MCF 10A (cell line): ENCODE measurements at places on chromosomes 12 and 14.
A peak's percentile ranks its signal among the peaks of the same experiment; 100 is the strongest.

GRCh38 chr14:106069804-106070625 is 543.6 kb downstream of the TMEM121 start:
- no peak for DNase-seq

DNA sequence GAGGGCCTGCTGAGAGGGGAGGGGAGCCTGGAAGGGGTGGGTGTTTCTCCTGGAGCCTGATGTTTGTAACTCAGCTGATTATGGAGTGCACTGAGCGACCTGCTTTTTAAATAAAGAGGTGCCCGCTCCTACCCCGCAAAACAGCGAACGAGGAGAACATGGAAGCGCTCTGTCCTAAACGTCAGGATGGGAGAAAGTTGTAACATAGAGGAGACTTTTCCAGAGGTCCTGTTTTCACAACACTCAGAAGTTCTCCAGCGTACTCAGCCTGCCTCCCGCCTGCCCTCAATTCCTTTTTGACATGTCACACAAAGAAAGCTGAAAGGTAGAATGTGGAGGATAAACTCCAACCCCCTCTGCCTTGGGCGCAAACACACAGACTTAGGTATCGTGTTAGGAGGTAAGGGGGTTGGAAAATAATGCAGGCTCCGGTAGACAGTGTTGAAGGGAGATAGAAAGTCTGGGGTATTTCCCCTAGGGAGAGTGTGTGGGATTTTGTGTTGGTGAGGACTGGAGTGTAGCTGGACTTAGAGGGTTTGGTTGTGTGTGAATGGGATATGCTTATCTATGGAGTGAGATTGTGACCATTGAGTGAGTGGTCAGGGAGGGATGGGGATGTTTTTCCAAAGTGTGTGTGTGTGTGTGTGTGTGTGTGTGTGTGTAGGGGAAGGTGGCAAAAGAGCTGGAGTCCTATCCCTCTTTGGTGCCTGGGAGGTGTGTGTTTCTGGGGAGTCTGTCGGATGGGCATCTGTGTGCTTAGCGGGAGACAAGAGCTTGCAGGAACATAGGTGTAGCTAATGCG is 2.1 kb downstream of the NTF3 start:
- no peak for DNase-seq

DNA sequence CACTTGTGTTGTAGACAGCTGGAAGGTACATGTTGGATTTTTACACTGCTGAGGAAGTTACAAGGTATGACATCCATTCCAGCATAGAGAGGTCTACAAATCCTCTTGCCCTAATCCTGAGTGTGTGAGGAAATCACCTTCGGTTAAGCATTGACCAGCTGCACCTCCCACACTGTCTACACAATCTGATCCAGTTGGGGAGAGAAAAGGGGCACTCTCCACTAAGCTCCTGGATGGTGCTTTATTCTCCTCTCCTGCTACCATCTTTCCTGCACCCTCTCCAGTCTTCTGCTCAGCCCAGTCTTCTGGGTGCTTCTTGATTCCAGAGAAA is at the start of gene OR6J1:
Gene OR6J1 (minus strand): TSS at position 48 of the 331 bp plus-strand sequence. CDS start 9,541 bp downstream, outside the sequence.
- DNase-seq, result no peak

GRCh38 chr14:30928462-30928861 is 54.1 kb downstream of the COCH start:
- no peak for DNase-seq

- no peak for DNase-seq
Observed at GRCh38 chr14:106276326-106277267, 750.2 kb downstream of the TMEM121 start.

GRCh38 chr14:24262821-24263733 is at the start of gene TGM1:
Gene TGM1 (minus strand): TSS chr14:24263177. CDS start chr14:24262352, 825 bp downstream.
- no peak for DNase-seq

GRCh38 chr14:21822109-21822508 is 148.5 kb upstream of the OR4E1 start:
- DNase-seq, result no peak

- DNase-seq, result no peak
Observed at GRCh38 chr12:54206791-54207190, 18.0 kb upstream of the SMUG1 start.

- no peak for DNase-seq
Observed at GRCh38 chr14:77908847-77909246, 108.9 kb downstream of the ADCK1 start.

- no peak for DNase-seq
Observed at GRCh38 chr12:19908830-19909229, 459.5 kb upstream of the PDE3A start.

- DNase-seq, result peak; percentile 58
Observed at GRCh38 chr14:29926701-29927375, 809 bp downstream of the PRKD1 start.

DNA sequence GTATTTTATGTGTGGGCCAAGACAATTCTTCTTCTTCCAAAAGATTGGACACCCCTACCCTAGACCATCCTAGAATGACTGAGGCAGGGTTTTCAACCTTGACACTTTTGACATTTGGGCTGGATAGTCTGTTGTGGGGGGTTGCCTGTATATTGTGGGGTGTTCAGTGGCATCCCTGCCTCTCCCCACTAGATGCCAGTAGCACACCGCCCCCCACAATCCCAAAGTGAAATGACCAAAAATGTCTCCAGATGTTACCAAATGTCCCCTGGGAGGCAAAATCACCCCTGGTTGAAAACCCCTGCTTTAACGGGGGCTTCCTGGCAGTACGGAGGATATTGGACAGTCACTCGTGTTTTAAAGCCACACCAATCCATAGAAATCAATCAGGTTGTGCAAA is 219.6 kb downstream of the PHETA1 start:
- DNase-seq, result no peak

GRCh38 chr14:75960231-75960630 is 21.6 kb downstream of the TGFB3 start:
- no peak for DNase-seq

- DNase-seq, result no peak
Observed at GRCh38 chr14:34181338-34181737, 230.5 kb upstream of the EGLN3 start.

GRCh38 chr12:132593938-132594358 is 16.4 kb downstream of the LRCOL1 start:
- peak; percentile 96 for DNase-seq

DNA sequence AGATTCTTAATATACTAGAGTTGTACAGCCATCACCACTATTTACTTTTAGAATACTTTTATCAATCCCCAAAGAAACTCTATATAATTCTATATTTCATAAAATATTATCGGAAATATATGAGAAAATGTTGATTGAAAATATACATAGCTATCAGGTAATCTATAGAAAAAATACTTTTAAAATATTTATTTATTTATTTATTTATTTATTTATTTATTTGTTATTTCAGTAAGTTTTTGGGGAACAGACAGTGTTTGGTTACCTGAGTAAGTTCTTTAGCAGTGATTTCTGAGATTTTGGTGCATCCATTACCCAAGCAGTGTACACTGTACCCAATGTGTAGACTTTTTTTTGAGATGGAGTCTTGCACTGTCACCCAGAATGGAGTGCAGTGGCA is 206.6 kb upstream of the DAAM1 start:
- no peak for DNase-seq

GRCh38 chr14:79597566-79597965 is 613.7 kb downstream of the DIO2 start:
- DNase-seq, result no peak

DNA sequence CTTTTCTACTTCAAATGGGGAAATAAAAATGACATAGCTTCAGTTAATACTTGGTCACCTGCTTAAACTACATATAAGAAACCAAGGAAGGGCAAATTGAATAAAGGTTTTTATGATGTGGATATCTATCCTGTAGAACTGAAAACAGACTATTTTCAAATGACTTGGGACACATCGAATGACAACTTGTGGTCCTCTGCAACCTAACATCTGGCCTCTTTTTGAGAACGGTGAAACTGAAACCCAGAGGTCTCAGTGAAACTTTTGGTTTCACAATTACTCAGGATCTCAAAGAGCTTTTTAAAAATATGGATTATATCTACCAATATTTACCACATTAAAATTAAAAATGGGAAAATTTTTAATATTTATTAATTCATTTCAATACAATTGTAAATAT is 65.2 kb downstream of the PPP2R5E start:
- no peak for DNase-seq

DNA sequence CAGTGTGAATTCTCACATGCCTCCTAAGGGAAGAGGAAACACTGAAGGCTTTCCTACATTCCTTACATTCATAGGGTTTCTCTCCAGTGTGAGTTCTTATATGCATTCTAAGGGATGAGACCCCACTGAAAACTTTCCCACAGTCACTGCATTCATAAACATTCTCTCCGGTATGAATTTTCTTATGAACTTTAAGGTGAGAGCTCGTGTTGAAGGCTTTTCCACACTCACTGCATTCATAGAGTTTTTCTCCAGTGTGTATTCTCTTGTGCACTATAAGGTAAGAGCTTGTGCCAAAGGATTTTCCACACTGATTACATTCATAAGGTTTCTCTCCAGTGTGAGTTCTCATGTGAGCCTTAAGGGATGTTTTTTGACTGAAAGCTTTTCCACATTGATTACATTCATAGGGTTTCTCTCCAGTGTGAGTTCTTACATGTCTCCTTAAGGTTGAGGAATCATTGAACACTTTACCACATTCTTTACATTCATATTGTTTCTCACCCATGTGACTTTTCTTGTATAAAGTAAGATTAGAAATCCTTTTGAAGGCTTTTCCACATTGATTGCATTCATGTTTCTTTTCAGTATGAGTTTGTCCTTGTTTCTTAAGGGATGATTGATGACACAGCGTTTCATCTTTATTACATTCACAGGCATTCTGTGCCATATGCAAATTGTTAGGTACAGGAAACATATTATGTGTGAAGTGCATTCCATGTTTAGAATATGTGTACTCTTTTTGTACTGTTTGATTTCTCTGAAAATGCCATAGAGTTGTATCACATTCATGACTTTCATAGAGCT is 9.5 kb downstream of the ZNF891 start:
- DNase-seq, result no peak

DNA sequence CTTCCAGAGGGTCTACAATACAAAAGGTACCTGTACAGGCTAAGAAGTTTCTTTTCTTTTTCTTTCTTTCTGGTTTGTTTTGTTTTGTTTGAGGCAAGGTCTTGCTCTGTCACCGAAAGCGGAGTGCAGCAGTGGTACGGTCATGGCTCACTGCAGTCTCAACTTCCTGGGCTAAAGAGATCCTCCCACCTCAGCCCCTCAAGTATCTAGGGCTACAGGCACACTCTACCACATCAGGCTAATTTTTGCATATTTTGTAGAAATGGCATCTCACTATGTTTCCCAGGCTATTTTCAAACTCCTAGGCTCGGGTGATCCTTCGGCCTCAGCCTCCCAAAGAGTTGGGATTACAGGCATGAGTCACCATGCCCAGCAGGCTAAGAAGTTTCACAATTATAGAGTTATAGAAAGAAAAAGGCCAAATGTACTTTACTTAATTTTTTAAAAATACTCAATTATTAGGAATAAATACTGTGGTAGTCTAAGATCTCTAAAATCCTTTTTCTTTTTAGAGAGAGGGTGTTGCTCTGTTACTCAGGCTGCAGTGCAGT is 3.0 kb upstream of the PIGH start:
- peak; percentile 58 for DNase-seq

DNA sequence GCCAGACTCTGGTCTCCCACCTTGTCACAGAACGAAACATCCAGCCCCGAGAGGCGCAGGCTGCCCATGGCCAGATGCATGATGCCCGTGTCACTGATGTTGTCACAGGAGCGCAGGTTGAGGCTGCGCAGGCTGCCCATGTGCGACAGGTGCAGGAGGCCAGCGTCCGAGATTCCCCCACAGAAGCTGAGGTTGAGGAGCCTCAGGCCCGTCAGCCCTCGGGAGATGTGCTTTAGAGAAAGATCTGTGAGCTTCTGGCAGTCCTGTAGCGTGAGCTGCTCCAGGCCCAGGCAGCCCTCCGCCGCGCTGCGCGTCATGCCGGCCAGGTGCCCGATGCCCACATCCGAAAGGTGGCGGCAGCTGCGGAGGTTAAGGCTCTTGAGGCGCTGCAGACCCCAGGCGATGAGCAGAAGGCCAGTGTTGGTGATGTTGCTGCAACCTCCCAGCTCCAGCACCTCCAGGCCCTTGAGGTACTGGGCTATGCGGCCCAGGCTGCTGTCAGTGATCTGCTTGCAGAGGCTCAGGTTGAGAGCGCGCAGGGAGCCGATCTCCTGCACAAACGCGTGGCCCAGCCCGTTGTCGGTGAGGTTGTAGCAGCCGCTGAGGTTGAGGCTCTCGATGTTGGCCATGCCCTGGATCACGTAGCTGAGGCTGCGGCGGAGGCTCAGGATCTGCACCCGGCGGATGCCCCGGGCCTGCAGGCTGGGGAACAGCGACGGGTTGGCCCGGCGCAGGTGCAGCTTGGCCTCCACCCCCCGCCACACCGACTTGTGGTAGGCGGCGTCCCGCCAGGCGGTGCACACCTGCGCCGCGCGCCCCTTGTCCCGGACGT is 991 bp downstream of the FBXL14 start:
- DNase-seq, result peak; percentile 42

GRCh38 chr12:67355428-67356379 is 86.5 kb downstream of the CAND1 start:
- DNase-seq, result peak; percentile 59

DNA sequence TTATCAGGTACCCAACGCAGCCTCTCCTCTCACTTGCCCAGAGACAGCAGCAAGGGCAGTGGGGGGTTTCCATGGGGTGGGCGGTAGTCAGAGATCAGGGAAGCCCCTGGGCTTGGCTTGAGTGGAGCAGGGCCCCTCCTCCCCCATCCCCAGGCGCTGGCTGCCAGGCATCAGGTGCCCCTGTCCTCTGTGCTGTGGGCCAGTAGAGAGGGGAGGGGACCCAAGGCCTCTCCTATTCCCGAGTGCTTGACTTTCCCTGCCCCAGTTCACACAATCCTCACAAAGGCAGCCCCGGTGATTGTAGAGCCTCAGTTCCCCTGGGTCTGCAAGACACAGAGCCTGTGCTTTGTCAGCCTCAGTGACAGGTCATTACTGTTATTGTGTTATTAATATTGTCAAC is 57.7 kb downstream of the MVK start:
- DNase-seq, result no peak

DNA sequence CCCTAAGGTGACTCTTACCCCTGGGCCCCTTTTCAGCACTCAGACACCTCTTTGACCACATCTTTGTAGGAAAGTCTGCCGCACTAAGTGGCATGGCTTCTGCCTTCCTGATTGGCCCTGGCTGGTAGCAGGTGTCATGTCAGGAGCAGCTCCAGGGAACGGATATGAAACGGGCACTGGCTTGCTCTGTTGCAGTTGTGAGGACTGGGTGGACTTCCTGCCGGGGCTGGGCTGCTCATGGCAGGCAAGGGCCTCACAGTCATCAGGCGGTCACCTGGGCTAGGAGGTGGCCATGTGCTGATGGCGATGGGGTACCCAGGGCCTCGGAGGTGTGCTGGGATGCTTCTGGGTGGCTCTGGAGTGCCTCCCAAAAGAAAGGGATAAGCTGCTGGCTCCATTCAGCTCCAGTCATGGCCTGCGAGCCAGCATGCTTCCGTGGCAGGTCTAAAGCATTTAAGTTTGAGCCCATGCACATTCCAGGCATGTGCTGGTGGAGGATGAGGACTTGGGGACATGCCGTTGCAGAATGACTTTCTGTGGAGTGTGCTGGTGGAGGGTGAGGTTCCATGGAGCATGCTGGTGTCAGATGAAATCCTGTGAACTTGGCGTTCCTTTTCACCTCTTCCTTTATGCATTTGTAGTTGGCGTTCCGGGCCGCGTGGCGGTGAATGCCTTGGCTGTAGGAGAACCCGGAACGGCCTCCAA is 77.2 kb downstream of the EP400 start:
- no peak for DNase-seq

- DNase-seq, result no peak
Observed at GRCh38 chr12:70096759-70097410, 146.3 kb upstream of the CNOT2 start.
